ENCODE measurements at places on chromosomes 6 and 20. TPM values are rescaled to one million over a fixed set of nuclear protein-coding genes. Genes with fewer than 3 reads are reported as not detected.

CSNK2A1 gene
- 116 TPM for total RNA-seq

DNA sequence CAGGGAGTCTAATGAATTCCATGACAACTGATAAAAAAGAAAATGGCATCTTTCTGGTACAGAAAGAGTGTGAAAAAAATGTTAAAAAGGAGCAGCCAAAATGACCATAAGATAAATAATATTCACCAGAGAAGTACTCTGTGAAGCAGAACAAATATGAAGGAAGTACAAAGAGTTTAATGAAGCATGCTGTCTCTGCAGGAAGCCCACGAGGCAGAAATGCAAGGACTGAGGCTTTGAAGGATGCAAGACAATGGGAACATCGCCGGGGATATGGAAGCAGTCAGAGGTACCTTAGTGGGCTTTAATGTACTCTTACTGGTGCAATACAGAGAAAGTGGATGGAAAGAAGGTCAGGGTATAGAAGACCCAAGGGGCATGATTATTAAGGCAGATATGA is 50.7 kb downstream of the NOX3 start:
- no peak overlapping the region for H3K27ac ChIP-seq
- no peaks in the 10 kb centered on the region for H3K27me3 ChIP-seq
- H3K4me3 ChIP-seq, result no peak overlapping the region
- H3K36me3 ChIP-seq, result no peaks in the 10 kb centered on the region
- no peaks in the 10 kb centered on the region for H3K4me1 ChIP-seq
- no peak for DNase-seq

DNA sequence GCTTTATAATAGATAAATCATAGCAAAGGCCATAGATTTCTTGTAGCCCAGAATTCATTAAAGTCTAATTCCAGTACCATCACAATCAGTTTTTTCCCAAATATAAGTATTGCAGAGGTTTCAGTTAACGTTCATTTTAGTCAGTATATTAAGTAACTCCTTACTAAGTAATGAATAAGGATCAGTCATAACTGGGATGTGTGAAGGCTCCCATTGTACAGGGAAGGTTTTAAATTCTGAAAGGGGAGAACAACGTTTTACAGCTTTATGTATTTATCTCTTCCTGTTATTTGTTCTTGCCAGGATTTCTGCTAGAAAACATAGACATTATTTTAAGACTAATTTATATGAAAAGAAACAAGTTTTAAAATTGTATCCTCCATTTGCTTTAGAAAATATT is 215.5 kb upstream of the LAMP5 start:
- H3K27me3 ChIP-seq, result no peaks in the 10 kb centered on the region
- no peak overlapping the region for H3K4me3 ChIP-seq
- no peaks in the 10 kb centered on the region for H3K4me1 ChIP-seq
- no peaks in the 10 kb centered on the region for H3K36me3 ChIP-seq
- no peak overlapping the region for H3K27ac ChIP-seq

DNA sequence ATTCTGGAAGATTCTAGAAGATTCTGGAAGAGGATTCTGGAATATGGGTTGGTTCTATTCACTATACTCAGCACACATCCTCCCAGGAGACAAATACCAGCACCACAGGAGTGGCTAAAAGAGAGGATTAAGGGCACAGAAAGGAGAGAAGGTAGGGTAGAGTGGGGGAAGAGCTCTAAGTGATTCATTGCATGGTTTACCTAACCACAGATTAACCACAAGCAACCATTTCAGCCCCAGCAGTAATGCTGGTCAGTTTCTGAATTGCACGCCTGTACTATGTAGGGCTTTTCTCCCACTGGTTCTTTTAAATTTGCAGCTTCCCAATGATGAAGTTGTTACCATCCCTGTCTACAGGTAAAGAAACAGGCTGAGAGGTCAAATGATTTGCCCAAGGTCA is 192.7 kb upstream of the PMEPA1 start:
- no peak for DNase-seq
- no peaks in the 10 kb centered on the region for H3K4me1 ChIP-seq
- H3K27me3 ChIP-seq, result peaks cover 33% of the 10 kb centered on the region
- no peak overlapping the region for H3K27ac ChIP-seq
- no peak overlapping the region for H3K4me3 ChIP-seq

DNA sequence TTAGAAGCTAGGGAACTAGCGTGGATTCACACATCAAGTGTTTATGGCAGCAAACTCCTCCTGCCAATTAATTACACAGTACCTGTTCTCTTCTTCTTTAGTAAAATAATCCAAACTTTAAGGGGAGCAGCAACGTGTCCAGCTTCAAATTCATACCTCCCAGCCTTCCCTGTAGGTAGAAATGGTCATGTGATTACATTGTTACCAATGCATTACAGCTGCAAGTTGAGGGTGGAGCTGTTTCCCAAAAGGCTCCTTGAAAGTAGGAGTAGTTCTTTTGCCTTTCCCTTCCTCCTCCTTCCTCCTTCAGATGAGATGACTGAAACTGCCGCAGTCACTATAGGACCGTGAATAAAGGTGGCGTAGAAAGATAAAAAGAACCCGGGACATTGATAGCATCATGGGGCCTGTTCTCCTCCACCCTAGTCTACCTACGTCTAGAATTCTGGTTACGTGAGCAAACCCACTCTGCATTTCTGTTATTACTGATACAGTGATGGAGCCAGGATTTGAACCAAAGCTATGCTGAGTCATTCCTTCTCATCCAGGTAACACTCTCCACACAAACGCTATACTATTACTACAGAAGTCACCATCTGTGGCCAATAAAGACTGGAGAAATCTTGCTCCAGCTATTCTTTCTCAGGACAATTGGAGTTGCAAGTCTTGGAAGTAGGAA is 18.2 kb downstream of the LINC00237 start:
- no peaks in the 10 kb centered on the region for H3K36me3 ChIP-seq
- H3K4me1 ChIP-seq, result no peaks in the 10 kb centered on the region
- DNase-seq, result no peak
